ENCODE measurements at places on chromosomes 3 and 15. TPM values are rescaled to one million over a fixed set of nuclear protein-coding genes. Genes with fewer than 3 reads are reported as not detected.

GRCh38 chr3:64972793-64973192 lies 285.0 kb upstream of the ADAMTS9 start:
- H3K4me3 ChIP-seq = no peak overlapping the region
- no peak for DNase-seq
- H3K36me3 ChIP-seq = no peaks in the 10 kb centered on the region
- H3K27me3 ChIP-seq = no peaks in the 10 kb centered on the region
- H3K27ac ChIP-seq = no peak overlapping the region

DNA sequence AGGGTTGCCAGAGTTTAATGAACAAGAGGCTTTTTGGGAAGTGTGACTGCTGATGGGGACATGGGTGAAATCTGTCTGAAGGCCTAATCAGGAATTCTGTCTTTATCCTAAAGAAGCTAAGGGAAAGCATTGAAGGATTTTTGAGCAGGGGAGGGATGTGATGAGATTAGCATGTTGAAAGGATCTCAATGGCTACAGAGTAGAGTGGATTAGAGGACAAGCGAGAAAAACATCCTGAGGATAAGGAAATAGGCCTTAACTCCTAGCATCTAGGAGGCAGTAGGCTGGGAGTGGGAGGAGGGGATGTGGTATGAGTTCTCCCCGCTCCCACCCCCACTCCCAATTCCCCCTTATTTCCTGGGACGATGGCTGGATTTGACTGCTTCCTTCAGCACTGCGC lies 35.1 kb upstream of the SNTN start:
- no peak overlapping the region for H3K27ac ChIP-seq
- peaks cover 3% of the 10 kb centered on the region for H3K27me3 ChIP-seq
- H3K4me1 ChIP-seq = peaks cover 38% of the 10 kb centered on the region
- DNase-seq = no peak

DNA sequence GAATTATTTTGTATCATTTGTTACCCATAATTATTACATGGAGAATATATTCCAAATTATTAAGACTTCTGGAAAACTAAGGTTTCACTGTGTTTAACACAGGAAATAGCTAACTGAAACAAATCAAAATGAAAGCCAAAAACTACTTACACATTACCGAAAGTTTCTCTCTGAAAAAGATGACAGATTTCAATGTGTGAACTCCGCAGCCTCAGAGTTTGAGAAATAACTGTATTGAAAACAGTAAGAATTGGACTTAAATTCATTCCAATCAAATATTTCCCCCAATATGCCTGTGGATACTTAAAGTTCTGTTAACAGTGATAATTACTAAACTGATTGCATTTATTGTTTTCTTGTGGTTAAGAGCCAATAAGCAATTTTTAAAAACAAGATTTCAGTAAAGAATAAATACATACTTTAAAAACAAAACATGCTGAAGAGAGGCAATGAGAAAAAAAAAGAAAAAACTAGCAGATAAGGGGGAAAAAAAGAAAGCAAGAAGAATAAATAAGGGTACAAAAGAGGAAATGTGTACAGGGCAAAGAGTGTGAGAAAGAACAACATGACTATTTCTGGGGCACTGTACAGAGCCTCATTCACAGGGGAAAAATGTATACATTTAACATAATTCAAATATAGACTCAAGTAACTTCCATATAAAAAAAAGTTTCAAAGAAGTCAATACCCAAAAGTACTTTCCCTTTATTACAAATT lies 30.7 kb downstream of the DENND4A start:
- H3K27ac ChIP-seq = no peak overlapping the region
- no peak overlapping the region for H3K4me3 ChIP-seq
- DNase-seq = no peak
- H3K4me1 ChIP-seq = peaks cover 6% of the 10 kb centered on the region

- H3K27ac ChIP-seq = no peak overlapping the region
- H3K27me3 ChIP-seq = no peaks in the 10 kb centered on the region
- peaks cover 41% of the 10 kb centered on the region for H3K4me1 ChIP-seq
Observed at GRCh38 chr3:58528629-58529028, 8.4 kb downstream of the ACOX2 start.

- peaks cover 22% of the 10 kb centered on the region for H3K36me3 ChIP-seq
- H3K4me1 ChIP-seq = peaks cover 34% of the 10 kb centered on the region
- no peak overlapping the region for H3K4me3 ChIP-seq
- H3K27ac ChIP-seq = no peak overlapping the region
Observed at GRCh38 chr3:66419036-66419435, 81.8 kb downstream of the LRIG1 start.

DNA sequence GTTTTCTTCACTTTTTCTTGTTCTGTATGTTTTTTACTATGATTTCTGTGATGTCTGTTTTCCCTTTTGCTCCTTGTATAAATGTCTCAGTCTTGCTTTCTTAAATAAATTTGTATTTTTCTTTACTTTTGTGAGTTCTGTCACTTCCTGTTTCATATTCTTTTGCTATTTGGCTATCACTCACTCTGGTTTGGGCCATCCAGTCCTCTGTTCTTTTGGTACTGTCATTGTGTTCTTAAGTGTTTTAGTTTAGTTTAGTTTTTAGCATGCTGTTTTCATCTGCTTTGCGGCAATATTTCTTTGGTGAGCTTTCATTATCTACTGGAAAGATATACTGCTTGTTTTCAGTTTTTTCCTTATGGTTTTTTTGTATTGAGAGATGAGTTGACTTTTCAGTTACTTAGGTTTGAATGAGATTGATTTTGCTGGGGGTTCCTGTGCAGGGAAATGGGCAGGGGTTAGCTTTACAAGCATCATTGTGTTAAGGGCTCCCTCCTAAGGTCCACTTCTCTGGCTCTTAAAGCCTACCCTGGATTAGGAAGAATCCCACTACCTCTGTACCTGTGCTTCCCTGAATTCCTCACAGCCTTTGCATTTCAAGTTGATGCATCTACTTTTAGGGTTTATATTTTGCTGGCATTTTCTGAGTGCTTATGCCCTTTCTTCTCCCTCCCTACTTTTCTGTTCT lies 35.1 kb downstream of the PDCD6IP start:
- peak overlapping the region; percentile 3 for H3K27ac ChIP-seq
- DNase-seq = no peak
- H3K36me3 ChIP-seq = peaks cover 44% of the 10 kb centered on the region
- H3K4me3 ChIP-seq = peak overlapping the region; percentile 0

DNA sequence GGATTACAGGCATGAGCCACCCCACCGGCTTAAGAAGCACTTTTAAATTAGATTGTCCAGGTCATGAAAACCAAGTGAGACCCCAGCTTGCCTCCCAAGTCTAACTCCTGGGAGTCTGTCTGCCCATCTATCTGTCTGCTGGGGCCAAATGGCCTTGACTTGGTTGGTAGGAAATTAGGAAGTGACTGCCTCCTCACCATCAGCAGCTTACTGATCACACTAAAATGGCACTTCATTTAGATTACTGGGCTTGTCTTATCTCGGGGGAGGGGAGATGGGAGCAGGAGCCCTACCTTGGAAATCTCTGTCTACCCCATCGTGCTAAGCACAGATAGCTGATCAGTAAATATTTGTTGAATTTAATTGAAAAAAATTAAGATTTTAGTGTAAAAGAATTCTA lies 5.6 kb upstream of the LRRC2 start:
- DNase-seq = no peak
- no peaks in the 10 kb centered on the region for H3K36me3 ChIP-seq
- H3K4me3 ChIP-seq = no peak overlapping the region
- H3K27me3 ChIP-seq = peaks cover 27% of the 10 kb centered on the region

DNA sequence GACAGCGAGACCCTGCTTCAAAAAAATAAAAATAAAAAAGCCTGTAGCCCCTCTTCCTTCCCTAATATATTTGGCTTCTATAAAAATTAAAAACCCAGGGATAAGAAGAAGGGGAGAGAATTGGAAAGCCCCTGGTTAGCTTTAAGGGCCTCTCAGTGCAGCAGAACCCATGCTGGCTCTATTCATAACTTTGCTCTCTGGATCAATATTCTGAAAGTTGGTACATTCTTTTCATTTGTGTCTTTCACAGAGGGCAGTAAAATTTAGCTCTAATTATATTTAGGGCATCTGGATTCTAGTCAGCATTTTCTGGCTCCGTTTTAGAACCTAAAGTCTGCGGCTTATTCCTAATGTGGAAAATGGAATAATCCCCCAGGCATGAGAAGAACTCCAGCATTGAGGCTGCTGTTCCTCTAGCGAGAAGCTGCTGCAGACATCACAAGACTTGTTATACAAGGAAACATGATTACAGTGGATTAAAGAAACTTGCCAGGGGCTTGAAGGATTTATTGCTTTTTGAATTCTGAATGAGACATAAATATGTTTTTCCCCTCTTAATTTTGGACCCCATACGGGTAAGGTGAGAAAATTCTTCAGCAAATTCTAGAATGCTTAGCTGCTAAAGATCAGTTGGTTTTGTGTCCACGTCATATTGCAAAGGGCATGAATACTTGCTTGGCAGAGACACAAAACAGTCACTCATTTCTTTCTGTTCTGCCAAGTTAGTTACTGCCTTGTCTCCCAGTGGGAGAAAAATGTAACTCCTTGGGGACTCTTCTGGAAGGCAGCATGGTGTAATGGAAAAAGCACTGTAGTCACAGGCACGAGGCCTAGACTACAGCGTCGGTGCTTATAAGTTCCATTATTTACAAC lies 177.7 kb downstream of the VGLL4 start:
- peaks cover 20% of the 10 kb centered on the region for H3K4me1 ChIP-seq
- H3K36me3 ChIP-seq = peaks cover 21% of the 10 kb centered on the region
- DNase-seq = no peak
- peak overlapping the region; percentile 59 for H3K27ac ChIP-seq
- no peaks in the 10 kb centered on the region for H3K27me3 ChIP-seq

DNA sequence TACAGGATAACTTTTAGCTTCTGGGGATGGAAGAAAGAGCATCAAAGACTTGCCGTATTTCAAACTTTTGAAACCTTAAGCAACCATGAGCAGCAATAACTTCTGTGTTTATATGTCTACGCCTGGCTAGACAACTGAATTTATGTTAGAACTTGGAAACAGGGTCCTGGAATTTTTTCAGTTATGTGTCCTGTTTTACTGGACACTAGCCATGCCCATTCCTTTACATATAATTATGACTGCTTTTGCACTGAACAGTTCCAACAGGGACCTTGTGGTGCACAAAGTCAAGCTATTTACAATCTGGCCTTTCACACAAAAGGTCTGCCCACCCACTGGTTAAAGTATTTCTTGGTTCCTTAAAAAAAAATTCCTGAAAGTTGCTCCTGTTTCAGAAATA lies 37.1 kb downstream of the TJP1 start:
- no peak overlapping the region for H3K4me3 ChIP-seq
- H3K4me1 ChIP-seq = peaks cover 71% of the 10 kb centered on the region
- no peak for DNase-seq
- no peak overlapping the region for H3K27ac ChIP-seq
- no peaks in the 10 kb centered on the region for H3K27me3 ChIP-seq
- peaks cover 55% of the 10 kb centered on the region for H3K36me3 ChIP-seq

DNA sequence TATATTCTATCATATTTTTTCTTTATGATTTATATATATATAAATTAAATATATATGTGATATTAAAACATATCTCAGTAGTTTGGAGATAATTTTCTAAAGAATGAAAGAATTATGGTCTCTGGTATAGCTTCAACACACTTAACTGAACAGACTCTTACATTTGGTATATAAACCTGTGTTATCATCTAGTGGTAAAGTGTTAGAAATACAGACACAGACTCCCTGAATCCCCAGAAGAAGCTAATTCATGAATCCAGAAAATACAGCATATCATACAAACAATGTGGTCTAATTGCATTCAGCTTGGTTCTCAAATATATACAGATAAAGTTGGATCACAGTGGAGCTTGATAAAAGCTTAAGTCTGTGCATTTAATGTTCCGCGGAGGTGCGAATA lies 1100.4 kb downstream of the ROBO2 start:
- no peaks in the 10 kb centered on the region for H3K27me3 ChIP-seq
- H3K4me3 ChIP-seq = no peak overlapping the region
- peaks cover 56% of the 10 kb centered on the region for H3K4me1 ChIP-seq
- peak overlapping the region; percentile 3 for H3K27ac ChIP-seq
- H3K36me3 ChIP-seq = no peaks in the 10 kb centered on the region

DNA sequence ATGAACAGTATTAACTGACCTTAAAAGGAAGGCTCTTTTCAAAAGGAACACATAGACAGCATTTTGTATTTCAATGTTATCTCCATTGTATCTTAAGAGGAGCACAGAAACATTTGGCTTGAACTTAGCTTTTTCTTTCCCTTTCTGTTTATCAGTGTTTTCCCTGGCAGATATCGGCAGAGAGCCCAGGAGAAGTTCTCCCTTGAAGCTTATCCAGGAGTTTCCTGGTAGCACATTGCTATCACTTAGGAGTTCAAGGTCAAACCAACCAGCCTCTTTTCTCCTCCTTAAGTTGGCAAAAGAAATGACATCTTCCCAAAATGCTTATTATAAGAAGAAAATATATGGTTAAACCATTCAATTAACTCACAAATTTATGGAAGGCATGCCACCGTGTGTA lies 344.6 kb upstream of the UBE2E2 start:
- DNase-seq = no peak
- H3K4me3 ChIP-seq = no peak overlapping the region
- H3K27me3 ChIP-seq = no peaks in the 10 kb centered on the region
- H3K4me1 ChIP-seq = no peaks in the 10 kb centered on the region
- H3K27ac ChIP-seq = no peak overlapping the region

- peaks cover 14% of the 10 kb centered on the region for H3K36me3 ChIP-seq
- no peak overlapping the region for H3K27ac ChIP-seq
- no peaks in the 10 kb centered on the region for H3K27me3 ChIP-seq
- H3K4me1 ChIP-seq = no peaks in the 10 kb centered on the region
Observed at GRCh38 chr3:2849092-2849491, 261.1 kb downstream of the IL5RA start.

- no peak overlapping the region for H3K4me3 ChIP-seq
- peaks cover 37% of the 10 kb centered on the region for H3K36me3 ChIP-seq
- no peak for DNase-seq
- 0 out of 2 replicates have a peak overlapping the region, but pooled peaks have one; percentile 69 for H3K27ac ChIP-seq
Observed at GRCh38 chr3:138063416-138063815, 52.0 kb downstream of the DZIP1L start.

- H3K27ac ChIP-seq = no peak overlapping the region
- no peaks in the 10 kb centered on the region for H3K4me1 ChIP-seq
- H3K36me3 ChIP-seq = peaks cover 10% of the 10 kb centered on the region
- H3K27me3 ChIP-seq = no peaks in the 10 kb centered on the region
- DNase-seq = no peak
Observed at GRCh38 chr3:36924744-36925521, 19.9 kb downstream of the TRANK1 start.

ISLR gene
- total RNA-seq = 2.3 TPM

GOLGA8J gene
- not detected for total RNA-seq

ZMYND10 gene
- total RNA-seq = not detected

CLSTN2 gene
- total RNA-seq = not detected

GABRR3 gene
- not detected for total RNA-seq

MYL3 gene
- not detected for total RNA-seq

AP3B2 gene
- not detected for total RNA-seq

All from HFFc6 (cell line).